ENCODE measurements at places on chromosomes 5 and 9.
A peak's percentile ranks its signal among the peaks of the same experiment; 100 is the strongest.

DNA sequence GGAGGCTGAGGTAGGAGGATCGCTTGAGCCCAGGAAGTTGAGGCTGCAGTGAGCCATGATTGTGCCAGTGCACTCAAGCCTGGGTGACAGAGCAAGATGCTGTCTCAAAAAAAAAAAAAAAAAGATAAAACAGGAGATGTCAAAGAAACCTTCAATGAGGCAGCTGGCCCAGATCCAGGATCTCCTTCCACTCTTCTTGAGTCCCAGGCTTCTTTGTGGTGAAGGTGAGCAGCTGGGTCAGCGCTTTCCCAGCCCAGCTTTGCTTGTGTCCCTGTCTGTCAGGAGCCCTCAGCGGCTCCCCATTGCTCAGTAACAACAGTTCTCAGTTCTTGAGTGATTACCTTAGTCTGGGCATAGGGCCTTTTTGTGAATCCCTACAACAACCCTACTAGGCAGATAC is 69.4 kb upstream of the PSD2 start:
- no peak for DNase-seq

DNA sequence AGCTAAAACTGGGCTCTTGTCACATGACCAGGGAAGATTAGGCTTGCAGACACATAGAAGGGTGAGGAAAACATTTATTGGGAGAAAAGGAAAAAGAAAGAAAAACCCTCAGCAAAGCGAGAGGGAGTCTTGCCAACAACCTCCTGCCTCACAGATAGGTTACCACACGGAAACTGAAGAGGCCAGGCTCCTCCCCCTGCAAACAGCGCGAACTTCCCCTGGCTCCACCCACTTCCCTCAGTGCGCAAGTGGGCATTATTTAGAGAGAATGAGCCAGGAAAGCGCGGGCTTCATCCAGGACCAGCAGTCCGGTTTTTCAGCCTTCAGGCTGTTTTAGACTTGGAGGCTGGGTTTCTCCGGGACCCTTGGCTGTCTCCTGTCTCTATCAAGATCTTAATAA is 70.3 kb downstream of the STK32A start:
- no peak for DNase-seq

DNA sequence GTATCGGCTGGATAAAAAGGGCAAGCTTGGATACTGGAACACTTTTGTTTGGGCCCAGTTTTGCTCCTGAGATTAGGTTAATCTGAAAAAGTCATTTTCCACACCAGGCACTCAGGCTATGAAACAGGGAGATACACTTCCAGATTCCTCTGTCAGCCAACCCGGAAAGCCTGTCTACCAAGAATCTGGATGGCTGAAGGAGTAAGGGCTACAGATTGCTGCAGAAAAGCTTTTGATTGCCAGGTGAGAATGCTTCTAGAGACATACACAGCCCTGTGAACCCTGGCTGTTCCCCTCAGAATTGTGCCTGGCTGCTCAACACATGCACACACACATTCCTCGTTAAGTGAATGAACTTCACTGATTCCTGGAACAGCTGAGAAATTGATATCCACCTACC is 114.4 kb downstream of the PSD2 start:
- no peak for DNase-seq

GRCh38 chr5:14986413-14986812 is 114.8 kb upstream of the ANKH start:
- no peak for DNase-seq

DNA sequence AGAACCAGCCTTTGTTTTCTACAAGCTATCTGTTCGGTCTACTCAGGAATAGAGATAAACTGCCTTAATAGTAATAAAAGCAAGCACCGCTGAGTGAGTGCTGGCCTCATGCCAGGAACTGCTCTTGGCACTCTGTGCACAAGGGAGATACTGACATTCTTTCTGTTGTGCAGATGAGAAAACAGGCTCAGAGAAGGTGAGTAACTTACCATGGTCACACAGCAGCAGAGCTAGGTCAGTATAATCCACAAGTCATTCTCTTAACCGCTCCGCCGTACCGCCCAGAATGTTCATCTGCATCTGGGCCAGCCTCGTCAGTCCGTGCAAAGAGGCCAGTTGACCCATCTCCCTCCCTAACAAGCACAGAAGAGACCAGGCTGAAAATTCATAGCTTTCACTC is 27.4 kb downstream of the QRFP start:
- DNase-seq: no peak

GRCh38 chr5:110323832-110324231 is 402.6 kb downstream of the TMEM232 start:
- no peak for DNase-seq

- no peak for DNase-seq
These were observed 2.9 kb downstream of the RPS23 start for GRCh38 chr5:82275216-82275664.

DNA sequence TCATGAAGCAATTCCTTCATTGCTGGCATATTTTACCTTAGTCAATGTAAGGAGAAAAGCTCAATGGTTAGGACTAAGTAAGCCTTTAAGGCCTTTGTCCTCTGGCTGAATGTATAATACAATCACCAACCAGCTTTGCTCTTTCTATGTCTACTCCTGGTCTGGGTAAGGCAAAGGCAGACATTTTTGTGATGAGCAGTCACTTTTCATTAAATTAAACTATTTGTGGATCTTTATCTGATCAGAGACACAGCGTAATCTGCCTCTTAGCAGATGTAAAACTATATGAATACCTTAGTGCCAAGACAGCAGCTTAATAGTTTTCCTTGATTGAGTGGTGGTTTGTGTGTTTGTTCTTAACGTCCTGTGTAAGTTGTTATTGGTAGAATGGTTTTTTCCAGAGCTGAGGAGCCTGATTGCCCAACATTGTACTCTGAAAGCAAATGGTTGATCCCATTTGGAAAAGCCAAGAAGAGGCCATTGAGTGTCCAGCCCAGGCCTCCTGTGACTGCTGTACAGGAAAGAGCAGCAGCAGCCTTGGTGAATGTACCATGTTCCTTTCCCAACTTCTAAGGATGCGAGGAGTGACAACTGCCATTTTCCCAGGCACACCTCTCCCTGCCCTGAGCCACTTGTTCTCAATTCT is 16.5 kb upstream of the CXXC5 start:
- DNase-seq: no peak

GRCh38 chr9:114524247-114524681 is 19.0 kb upstream of the WHRN start:
- no peak for DNase-seq

DNA sequence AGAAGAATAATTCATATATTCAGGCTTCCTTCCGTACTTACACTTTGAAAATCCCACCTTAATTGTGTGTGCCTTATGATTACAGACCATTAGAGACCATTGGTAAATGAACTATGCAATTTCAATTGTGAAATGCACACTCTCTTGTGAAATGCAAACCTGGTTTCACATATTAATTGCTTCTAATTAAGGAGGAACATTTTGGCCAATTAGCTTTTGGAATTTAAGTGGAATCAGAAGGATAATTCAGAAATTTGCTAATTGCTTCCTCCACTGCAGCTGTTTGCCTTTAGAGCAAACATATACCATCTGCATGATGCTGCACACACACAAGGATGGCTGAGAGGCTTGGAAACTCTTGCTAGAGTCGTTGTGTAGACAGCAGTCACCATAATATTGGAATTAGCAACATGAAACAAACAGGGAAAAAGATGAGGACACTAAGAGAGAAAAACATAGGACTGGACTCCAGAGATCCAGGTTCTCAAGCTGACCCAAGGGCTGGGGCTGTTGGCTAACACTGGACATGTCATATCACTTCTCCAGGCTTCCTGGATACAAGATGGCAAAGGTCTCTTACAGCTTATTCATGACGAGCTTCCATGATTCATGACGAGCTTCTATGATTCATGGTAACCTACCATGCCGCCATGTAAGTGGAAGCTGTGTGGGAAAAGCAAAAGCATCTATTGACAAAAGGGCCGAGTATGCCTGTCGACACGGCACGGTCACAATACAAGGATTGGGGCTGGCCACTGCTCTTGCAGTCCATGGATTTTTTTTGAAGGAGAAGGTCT is 78.0 kb downstream of the PTCH1 start:
- DNase-seq: no peak

- no peak for DNase-seq
These were observed 22.6 kb upstream of the SLC12A7 start for GRCh38 chr5:1134478-1134877.

DNA sequence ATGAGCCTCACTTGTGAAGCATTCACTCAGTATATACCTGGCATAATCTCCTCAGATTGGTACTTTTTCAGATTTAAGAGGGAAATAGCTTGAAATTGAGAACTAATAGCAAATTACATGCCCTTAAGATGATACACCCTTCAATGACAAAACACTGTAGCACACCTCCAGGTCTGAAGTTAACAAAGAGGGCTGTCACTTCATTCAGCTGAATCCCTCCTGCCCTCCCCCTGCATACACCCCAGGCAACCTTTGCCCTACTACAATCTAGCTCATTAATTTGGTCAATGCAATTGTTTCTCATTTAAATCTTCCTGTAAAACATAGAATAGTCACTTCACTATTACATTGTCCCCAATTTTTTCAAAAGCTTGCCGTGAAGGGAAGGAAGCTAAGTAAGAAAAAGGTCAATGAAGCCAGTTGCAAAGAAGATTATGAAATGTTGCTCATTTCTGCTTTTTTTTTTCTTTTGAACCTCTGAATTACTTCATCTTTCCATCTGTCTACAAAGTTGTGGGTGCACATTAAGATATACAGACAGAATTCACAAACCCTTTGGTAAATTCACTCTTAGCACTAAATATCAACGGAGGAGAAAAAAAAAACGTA is 294.8 kb upstream of the PTGER4 start:
- no peak for DNase-seq

- DNase-seq: peak; percentile 80
These were observed 251.7 kb downstream of the DENND1A start for GRCh38 chr9:123678038-123678877.

DNA sequence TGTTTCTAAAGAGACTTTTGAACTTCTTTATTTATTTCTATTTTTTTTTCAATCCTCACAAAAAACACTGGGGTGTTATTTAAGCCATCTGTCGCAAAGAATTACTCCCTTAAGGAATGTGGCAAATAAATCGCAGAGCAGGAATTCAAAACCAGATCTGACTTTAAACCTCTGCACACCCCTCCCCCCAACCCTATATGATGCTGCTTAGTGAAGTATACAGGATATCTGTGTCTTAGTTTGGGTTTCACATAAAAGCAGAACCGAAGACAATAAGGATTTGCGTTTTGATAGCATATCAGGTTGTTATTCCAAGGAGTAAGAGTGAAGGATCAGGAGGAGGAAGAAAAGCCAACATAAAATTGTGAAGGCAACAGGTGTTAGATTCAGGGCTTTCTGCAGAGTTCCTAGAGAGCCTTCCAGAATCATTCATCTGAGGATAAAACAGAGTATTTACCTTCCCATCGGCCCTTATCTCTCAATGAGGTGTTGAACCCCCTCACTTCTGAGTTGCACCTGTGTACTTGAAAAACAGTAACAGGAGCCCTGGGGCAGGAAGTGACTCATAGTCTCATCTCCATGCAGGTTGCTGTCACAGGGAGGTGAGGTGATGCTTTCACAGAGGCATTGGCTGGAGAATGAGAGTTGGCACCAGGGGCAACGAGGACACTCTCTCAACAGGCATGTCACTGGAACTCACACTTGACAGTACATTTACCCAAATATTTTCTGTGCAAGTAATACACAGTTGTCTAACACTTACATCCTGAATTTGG is 33.5 kb upstream of the DMRT3 start:
- DNase-seq: no peak

GRCh38 chr5:1405539-1406530 is 39.4 kb downstream of the SLC6A3 start:
- DNase-seq: no peak

DNA sequence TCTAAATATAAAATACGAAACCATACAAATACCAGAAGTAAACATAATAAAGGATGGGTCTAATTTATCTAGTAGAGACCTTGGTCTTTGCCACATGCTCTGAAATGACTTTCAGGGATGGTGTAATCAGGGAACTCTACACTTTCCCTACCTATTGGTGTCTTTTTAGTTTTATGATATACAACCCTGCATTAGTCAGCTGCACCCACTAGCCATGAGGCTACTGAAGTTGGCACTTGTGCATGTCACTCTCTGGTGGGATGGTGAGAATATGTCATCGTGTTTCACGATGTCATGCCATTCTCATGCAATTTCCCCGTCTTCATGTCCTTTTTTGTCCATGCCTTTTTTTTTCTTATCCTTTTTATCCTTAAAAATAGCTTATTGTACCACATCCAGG is 234.9 kb upstream of the ACTBL2 start:
- no peak for DNase-seq

GRCh38 chr5:77305956-77306355 is 95.5 kb downstream of the PDE8B start:
- no peak for DNase-seq

DNA sequence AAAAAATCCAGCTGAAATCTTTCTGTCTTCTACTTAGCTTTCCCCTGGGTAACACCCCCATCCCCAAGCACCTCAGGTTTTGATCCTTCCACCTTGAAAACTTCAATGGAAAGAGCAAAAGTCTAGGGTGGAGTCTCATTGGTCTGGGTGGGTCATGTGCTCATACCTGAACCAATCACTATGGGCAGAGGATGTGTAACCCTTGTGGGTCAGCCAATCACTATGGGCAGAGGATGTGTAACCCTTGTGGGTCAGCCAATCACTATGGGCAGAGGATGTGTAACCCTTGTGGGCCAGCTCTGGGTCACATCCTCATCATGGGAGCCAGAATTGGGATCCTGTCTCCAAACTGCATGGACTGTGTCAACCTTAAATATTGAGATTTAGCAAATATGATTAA is 18.5 kb downstream of the NAIF1 start:
- no peak for DNase-seq

DNA sequence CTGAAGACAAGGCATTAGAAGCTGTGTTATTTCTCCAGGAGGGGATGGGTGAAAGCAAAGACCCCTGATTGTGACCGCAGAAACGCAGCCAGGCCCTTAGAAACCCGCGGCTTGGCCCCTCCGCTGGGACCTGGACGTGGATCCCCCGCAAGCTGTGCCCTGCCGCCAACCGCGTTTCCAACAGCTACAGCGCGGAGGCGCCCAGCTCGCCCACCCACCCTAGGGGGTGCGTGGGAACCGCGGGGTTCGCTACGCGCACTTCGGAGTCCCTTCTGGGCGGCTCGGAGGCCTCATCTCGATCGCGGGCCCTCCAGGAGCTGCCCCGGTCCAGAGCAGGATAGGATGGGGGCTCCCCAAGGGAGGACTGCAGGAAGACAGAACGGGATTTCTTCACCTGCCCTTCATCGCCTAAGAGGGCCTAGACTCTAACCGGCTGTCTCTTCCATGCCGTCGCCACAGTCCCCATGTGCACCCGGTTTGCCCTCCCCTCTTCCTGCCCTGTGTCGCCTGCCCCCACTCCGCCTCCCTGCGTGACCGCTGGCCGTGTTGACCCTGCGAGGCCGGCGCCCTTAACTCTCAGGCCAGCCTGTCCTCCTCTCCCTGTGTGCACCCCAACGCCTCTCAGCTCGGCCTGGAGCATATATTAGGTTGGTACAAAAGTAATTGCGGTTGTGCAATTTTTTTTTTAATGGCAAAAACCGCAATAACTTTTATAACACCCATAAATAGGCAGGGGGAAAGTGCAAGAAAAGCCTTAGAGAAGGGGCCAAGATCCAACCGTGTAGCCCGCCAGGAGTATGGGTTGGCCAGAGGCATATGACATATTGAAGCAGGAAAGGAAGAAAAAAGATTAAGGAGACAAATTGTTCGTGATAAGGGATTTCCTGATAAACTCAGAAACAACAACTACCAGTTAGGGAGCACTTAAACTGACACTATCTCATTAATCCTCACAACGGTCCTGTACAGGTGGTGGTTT is 68.1 kb upstream of the FREM1 start:
- DNase-seq: no peak
